ENCODE measurements at places on chromosomes 6 and 20.

- no peak for DNase-seq
Measured at GRCh38 chr6:106574741-106575458, 54.4 kb downstream of the RTN4IP1 start.

DNA sequence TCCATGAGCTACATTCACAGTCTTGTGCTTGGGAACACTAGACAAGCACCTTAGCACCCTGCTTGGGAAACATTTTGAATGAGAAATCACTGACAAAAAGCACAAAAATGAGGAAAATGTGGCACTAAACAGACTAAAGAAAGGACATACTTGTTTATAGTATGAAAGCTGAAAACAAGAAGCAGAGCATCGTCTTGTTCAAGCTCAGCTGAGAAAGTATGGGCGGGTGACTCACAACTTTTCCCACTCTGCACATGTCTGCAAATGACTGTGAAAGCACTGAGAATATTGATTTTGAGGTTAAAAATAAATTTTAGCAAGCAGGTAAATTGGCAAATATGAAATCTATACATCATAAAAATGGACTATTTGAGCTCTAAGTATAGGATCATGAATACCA, 725.3 kb downstream of the COL12A1 start:
- no peak for DNase-seq

- no peak for DNase-seq
Measured at GRCh38 chr20:8168785-8169288, 36.8 kb downstream of the PLCB1 start.

DNA sequence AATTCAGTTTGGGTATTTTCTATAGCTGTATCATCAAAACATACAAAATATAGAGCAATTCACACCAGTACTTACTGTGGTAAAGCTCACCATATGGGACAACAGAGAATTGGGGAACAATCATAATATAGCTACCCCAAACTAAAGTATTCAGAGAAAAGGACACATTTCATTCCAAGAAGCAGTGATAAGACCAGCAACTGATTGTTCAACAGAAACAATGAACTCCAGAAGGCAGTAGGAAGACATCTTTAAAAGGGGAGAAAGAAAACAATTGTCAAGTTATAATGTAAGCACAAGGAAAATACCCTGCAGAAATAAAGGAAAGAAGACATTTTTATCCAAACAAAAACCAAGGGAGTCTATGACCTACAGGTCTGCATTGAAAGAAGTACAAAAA, 210.9 kb downstream of the ZFAND3 start:
- DNase-seq = no peak

DNA sequence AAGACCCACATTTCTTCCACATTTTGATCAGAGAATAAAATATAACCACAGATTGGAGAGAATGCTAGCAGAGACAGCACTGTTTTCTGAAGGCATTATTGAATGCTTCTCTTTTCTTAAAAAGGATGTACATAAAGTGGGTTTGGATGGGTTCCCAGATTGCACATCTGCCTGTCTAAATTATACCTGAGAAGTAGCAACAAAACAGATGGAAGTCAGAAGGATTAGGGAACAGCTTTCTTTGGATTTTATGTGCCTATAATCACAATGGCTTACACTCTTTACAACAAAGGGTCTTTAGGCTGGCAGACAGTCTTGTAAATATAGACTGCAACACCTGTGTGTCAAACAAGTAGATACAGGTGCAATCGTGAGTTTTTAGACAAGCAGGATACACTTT, 622.2 kb upstream of the MANEA start:
- DNase-seq = no peak

- DNase-seq = no peak
Measured at GRCh38 chr6:14664112-14664601, 546.6 kb downstream of the CD83 start.

GRCh38 chr6:169567819-169568218, 134.0 kb downstream of the WDR27 start:
- no peak for DNase-seq

GRCh38 chr20:21046413-21047070, 59.6 kb downstream of the LINC00237 start:
- DNase-seq = no peak

- DNase-seq = no peak
Measured at GRCh38 chr6:26021001-26021349, 58.4 kb downstream of the TRIM38 start.

GRCh38 chr6:129786548-129786947, 74.6 kb downstream of the TMEM244 start:
- DNase-seq = no peak

- no peak for DNase-seq
Measured at GRCh38 chr6:21382821-21383449, 210.6 kb upstream of the SOX4 start.

DNA sequence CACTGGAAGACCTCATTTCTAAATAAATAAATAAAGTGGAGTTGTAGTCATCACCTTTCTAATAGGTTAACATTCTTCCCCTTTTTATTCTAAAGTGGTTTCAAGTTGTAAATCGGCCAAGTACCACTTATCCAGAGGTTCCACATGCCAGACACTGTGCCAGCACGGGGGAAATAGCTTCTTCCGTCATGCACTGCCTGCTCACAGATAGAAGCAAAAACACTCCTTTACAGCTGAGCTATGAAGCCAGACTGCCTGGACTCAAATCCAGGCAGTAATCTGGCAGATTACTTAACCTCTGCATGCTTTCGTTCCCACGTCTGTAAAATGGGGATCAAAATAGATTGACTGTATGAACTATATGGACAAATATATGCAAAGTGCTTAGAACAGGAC, 17.2 kb upstream of the SCML4 start:
- DNase-seq = no peak

DNA sequence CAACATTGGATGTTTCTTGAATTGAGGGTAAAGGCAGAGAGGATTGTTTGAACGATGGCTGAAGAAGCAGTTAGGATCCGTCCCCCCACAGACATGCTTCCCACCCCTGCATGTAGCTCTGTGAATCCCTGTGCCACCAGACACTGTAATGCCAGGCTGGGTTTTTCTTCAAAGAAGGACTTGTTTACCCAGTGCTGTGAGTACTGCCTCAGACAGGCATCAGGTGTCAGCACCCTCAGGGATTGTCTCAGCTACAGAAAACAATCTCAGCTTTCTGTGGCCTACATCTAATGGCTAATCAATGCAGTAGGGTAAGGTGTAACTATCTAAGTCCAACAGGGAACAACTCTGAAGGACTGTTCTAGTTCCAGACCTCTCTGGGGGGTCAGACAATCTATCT, 853.0 kb upstream of the EPHA7 start:
- no peak for DNase-seq

DNA sequence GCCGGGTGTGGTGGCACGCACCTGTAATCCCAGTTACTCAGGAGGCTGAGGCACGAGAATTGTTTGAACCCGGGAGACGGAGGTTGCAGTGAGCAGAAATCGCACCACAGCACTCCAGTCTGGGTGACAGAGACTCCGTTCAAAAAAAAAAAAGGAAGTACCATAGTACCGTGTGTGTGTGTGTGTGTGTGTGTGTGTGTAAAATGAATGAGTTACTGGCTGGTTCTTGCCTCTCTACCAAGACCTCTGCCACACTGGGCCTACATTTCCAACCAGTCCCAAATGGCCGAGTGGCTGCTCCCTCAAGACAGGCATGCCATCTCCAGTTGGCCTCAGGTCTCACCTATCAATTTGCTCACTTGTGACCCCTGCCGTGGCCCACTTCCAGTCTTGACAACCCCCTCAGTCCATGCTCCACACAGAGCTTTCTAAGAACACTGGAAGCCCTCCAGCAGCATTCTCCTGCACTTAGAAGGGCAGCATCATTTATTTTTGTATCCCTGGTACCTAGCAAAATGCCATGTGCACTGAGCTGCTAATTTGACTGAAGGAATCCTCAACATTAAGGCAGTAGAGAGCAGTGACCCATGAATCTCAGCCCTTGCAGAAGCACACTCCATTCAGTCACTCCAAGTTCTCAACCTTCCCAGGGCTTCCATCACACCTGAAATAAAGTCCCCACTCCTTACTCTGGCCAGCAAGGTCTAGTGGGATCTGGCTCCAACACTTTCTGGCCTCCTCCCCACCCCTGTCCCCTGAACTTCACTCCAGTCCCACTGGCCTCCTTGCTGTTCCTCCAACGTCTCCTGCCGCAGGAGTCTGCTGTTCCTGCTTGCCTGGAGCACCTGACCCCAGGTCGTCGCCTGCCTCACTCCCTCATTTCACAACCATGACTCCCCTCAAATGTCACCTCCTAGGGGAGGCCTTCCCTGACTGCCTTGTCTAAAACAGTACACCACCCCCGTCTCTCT, 29.9 kb downstream of the COX4I2 start:
- DNase-seq = no peak

DNA sequence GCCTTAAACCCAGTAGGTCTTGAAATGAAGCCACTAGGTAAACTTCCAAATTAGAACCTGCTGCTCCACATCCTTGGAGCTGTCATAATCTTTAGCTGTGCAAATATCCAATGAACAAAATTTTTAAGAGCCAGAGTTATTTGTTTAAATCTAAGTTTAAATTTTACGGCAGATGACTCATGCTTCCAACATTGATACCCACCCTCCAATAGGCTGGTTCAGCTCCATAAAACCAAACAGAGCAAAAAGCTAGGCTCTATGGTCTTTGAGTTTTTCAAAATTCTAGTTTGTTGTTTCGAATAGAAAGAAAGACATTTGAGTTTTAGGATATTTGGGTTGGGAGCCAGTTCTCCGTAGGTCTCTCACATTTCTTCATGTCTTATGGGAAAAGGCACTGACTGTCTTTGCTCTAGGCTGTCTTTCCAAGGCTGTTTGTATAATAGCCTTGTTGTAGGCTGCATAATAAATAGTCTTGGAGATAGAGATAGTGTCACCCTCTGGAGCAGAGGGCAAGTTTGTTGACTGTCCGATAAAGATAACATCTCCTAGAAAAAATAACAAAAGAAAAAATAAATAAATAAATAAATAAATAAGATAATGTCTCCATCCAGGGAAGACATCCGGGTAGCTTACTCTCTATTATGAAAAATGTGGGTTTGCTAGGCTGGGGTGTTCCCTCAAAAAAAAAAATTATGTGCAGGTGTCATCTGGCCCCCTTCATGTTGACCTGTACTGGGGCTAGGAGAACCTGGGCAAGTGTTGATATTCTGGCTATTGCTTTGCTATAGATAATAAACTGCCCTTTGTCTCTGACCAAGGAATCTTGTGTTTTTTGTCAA, 36.5 kb downstream of the SLC2A12 start:
- no peak for DNase-seq

- DNase-seq = no peak
Measured at GRCh38 chr6:157312757-157313156, 10.6 kb downstream of the TMEM242 start.

GRCh38 chr6:33904747-33905065, 100.9 kb upstream of the MLN start:
- no peak for DNase-seq

GRCh38 chr20:5214826-5215225, 88.0 kb downstream of the CDS2 start:
- no peak for DNase-seq

GRCh38 chr6:44630125-44631028, 242.9 kb downstream of the CDC5L start:
- DNase-seq = no peak

DNA sequence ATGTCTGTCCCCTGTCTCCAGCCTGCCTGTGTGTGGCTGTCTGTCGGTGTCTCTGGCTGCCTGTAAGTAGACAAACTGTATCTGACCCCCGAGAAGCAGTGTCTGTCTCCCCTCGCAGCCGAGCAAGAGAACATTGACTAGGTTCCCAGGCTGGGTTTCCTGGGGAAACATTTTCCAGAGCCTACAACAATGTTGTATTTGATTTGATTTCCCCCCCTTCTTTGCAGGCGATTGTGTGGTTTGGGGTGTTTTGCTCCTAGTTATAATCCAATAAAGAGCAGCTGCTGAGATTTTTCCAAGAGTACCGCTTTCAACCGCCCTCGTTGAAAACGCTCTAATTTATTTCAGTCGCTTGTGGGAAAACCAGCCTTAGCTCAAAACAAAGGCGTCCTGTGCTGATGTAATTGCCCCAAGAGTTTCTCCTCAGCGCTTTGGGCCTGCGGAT, 92.6 kb downstream of the CDC5L start:
- DNase-seq = no peak

DNA sequence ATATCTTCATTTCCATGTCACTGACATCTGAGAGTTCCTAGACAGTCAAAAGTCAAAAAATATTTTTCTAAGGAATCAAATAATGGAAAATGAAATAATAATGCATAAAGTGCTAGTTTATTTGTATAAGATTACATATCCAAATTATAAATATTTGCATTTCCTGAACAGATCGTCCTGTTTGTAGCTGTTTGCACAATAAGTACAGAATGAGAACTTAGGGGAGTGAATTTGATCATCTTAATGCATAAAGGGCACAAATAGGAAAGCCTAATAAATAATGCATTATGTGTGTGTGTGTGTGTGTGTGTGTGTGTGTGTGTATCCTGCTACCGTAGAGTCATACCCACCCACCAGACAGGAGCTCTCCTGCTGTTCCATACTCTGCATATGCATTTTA, 521.0 kb upstream of the EPHA7 start:
- DNase-seq = no peak

GRCh38 chr6:35980991-35981645, 43.3 kb downstream of the SLC26A8 start:
- DNase-seq = no peak

DNA sequence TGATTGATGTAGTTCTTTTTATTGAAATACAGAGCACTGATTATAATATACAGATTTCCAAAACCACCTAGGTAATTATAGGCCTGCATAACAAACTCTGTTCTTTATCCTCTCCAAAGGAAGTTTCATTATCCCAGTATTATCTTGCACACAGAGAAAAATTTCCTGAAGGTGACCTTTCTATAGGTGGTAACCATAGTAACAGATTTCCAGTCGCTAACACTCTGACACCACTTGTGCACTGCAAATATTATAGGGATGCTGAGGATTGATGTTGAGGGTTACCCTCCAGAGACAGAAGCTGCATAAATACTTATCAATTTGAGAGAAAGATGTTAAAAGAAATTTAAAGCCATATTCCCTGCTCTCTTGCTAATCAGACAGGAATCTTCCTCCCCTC, 274.5 kb upstream of the NRSN1 start:
- DNase-seq = no peak

DNA sequence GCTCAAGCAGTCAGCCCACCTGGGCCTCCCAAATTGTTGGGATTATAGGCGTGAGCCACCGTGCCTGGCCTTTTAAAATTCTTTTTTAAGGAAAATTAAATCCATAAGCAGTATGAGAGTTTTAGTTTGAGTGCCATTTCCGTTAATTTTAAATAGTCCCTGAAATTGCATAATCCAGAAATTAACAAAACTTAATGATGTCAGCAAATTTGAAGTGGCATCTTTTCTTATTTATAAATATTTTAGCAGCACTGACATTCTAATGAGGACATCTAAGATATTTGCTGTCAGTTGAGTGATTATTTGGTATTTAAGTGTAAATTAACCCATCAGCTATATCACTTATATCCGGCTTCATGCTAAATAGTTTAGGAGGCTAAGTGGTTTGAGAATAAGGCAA, 42.9 kb upstream of the FAM184A start:
- no peak for DNase-seq

GRCh38 chr20:10986586-10986985, 312.8 kb upstream of the JAG1 start:
- DNase-seq = no peak

Measured in ascending aorta (tissue), 2 donors.